Chondrocyte (in vitro differentiated cells): ENCODE measurements at places on chromosomes 12 and 14.

- no peak for DNase-seq
Measured at GRCh38 chr14:50312734-50313054, 570 bp downstream of the DMAC2L start.

- no peak for DNase-seq
Measured at GRCh38 chr12:20011200-20011599, 357.1 kb upstream of the PDE3A start.

DNA sequence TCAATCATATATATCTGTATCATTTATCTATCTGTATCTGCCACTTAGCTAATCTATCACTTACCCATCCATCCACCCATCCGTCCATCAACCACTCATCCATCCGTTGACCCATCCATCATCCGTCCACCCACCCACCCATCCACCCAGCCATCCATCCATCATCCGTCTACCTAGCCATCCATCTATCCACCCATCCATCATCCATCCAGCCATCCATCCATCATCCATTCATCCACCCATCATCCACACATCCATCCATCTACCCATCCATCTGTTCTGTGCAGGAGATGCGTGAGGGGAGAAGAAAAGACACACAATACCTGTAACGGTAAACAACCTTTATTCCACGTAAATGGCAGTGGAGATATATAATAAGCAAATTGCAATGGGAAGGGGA is 20.2 kb downstream of the NOC4L start:
- no peak for DNase-seq

GRCh38 chr14:77752799-77753516 is 8.0 kb downstream of the SNW1 start:
- DNase-seq, result no peak

GRCh38 chr12:70637303-70638085 is at the start of gene PTPRB:
Gene PTPRB (minus strand): TSS chr12:70637429. CDS start chr12:70637395, 34 bp downstream.
- DNase-seq, result no peak
